ENCODE measurements at places on chromosomes 16 and 17.

GRCh38 chr17:44607836-44608690 lies 48.2 kb upstream of the MEIOC start:
- DNase-seq, result peak; percentile 5

DNA sequence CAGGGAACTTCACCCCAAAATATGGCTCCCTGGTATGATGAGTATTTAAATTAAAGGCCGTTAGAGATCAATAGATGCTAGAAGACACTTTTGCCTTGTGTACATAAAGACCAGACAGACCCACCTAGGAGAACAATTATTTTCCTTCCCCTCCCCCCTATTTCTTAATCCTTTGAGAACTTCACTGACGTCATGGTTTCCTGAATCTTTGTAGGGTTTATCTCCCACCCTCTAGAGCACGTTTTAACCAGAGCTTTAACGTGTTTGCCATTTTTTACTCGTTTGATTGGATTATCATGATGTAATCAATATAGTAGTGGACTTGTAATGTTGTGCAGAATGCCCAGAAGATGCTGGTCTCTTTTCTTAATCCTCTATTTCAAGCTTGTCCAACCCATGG lies 22.9 kb upstream of the XYLT2 start:
- DNase-seq, result no peak

DNA sequence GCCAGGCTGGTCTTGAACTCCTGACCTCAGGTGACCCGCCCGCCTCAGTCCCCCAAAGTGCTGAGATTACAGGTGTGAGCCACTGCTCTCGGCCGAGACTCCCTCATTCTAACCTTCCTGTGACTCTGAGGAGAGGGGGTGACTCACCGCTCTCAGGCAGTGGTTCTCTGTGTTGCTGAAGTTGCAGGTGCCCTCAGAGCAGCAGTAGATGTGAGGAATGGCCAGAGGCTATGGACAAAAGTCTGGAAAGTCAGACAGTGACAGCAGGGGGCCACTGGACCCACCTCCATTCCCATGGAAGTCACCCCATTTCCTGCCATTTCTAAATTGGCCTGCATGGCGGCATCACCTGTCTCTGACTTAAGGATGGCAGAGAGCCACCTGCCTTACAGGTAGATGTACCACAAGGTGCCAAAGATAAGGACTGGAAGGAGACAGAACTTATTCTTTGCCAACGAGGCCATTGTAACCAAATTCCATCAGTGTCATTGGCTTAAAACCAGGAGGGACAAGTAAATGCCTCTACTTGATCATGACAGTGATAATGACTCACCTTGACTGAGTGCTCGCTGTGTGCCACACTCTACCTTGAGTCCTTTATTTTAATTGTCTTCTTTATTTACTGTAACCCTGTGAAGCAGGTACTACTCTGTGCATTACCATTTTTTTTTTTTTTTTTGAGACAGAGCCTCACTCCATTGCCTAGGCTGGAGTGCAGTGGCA lies 15.3 kb upstream of the CNOT1 start:
- DNase-seq, result no peak

GRCh38 chr17:38970804-38971203 lies 3.6 kb upstream of the FBXO47 start:
- no peak for DNase-seq

- peak; percentile 88 for DNase-seq
These were observed 62.0 kb upstream of the MARCHF10 start for GRCh38 chr17:62870030-62870541.

DNA sequence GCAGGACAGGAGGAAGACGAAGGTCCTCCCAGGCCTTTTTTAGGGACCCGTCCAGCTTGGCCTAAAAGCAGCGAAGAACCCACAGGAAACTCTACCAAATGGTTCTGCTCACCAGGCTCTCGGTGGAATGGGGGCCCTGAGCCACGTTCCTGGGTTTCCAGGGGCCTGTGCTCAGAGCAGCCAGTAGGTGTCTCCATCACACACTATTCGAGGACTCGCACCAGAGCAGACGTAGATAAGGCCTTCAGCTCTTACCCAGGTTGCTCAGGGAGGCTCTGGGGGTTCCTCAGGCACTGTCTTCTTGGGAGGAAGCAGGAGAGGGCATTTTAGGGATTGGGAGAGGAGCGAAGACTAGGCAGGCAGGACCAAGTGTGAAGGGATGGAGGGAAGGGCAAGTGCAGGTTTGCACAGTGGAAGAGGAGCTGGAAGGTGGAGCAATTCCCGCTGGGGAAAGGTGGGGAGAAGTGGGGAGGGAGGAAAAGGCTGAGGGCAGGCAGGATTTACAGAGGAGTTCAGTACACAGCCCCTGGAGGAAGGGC lies 157.1 kb downstream of the RGS9 start:
- no peak for DNase-seq

DNA sequence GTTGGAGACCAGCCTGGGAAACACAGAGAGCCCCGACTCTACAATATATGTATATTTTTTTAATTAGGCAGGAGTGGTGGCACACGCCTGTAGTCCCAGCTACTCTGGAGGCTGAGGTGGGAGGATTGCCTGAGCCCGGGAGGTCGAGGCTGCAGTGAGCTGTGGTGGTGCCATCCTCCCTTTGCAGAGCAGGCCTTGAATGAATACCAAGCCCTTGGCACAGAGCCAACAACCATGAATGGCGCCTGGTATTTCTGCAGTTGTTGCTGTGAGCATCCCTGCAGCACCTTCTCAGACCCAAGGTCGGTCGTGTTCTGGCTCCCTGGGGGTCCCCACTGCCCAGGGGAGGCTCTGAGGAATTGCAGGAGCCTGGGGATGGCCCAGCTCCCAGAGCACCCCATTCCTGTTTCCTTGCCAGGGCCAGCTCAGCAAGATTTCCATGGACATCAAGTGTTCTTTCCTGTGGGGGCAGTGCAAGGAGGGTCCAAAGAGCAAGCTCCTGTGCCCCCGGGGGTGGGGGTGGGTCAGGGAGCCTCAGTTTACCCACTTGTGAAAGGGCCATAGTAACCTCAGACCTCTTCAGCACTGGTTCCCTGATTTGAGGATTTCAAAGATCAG lies 25.6 kb upstream of the RMI2 start:
- no peak for DNase-seq

- DNase-seq, result no peak
These were observed 561 bp upstream of the WFDC1 start for GRCh38 chr16:84294117-84294516.

GRCh38 chr17:67245694-67246402 lies 852 bp upstream of the HELZ start:
- peak; percentile 25 for DNase-seq

DNA sequence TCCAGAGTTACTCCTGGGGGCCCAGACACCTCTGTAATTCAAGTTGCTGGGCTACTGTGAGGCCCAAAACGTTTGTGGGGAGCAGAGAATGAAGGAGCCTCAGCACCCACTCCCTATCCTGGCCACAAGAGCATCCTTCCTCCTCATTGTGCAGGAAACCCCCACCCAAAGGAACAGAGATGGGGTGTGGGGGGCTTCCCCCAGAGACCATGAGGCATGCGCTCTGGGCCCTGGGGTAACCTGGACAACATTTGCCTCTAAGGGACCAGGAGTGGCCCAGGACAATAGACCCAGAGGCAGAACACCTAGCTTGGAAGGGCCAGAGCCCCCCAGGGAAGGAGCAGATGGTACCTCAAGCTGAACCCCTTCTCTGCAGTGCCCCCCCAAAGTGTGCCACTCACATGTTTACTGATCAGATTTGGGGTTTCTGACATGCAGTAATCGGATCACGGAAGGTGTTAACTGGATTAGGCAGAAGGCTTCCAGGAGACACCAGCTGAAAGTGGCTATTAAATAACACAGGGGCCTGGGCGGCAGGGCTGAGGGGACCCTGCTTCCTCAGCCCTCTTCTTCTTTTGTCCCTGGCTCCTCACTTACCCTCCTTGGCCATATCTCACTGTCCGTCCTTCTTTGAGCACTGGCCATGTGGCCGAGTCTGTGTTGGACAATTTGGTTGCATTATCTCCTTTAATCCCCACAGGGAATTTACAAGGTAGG lies 50.8 kb downstream of the SDK2 start:
- no peak for DNase-seq

- DNase-seq, result no peak
These were observed 71.7 kb downstream of the DYNLRB2 start for GRCh38 chr16:80612461-80613017.

DNA sequence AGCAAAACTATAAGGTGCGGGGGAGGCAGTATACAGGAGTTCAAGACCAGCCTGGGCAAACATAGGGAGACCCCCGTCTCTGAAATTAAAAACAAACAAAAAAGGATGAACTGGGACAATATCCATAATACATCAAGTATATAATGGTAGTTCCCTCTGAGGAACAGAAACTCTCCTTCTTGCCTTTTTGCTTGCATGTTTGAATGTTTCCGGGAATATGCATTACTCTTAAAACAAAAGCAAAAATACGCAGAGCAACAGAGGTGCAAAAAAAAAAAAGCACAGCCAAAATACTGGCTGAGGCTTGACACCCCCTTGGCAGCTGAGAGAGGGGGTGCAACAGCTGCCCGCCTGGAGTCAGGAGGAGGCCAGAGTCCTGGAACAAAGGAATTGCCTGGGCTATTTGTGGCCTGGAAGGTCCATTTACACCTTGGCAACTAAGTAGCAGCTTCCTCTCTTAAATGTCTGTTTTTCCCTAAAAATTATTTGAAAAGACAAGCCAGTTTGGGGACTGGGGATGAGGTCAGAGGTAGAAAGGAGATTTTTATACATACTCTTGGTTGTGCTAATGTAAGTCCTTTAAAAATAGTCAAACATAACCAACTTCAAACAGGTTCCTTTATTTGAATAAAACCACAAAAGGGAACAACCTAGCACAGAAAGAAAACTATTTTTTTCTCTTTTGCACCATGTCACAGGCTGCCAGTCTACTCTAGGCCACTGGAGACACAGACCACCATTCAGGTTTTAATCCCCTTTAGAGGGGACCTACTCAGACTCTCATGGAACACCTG lies 19.5 kb downstream of the USP7 start:
- no peak for DNase-seq

- DNase-seq, result no peak
These were observed 6.5 kb downstream of the IRX5 start for GRCh38 chr16:54936979-54937670.

- DNase-seq, result no peak
These were observed 71.4 kb downstream of the GNAO1 start for GRCh38 chr16:56262551-56263245.

DNA sequence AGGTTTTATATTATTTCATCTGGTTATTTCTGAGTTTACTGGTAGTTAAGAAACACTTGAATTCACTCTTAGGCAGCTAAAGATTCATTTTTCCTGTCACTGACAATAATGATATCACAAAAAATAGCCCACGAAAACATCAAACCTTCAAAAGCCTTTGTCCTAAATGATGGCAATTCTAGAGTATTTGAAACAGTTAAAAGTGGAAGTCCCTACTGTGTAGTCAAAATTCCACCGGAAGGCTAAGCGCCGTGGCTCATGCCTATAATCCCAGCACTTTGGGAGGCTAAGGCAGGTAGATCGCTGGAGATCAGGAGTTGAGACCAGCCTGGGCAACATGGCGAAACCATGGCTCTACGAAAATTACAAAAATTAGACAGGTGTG lies 103.5 kb downstream of the HIC1 start:
- no peak for DNase-seq

- DNase-seq, result no peak
These were observed 89.3 kb upstream of the CDYL2 start for GRCh38 chr16:80893686-80894085.

GRCh38 chr17:38717139-38717745 lies 12.2 kb downstream of the MLLT6 start:
- DNase-seq, result no peak

DNA sequence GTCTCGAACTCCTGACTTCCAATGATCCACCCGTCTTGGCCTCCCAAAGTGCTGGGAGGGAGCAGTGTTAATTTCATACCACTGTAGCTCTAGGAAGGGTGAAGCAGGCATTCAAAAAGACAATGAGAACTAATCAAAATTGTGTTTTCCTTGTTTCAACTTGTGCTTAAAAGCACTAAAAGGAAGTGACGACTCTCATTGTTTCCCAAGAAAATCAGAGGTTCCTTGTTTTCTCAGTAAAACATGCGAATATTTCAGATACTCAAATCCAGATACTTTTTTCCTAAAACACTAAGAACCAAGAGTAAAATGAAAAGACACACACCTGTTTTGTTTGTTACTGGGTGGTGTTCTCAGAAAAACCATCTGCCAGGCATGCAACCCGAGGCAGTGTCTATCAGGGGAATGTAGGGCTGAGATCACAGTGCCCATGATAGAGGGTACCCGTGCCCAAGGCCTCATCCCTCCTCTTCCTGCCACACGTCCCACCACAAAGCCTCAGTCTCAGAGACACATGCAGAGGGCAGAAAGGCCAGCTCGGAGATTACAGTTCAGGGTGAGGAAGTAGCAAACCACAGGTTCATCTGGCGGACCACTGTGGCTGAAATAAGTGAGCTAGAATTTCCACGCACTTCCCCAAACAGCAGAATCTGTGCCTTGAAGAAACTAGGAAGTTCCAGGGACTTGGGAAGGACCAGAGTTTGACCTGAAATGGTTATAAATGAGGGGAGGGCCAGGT lies 33.7 kb downstream of the GINS3 start:
- no peak for DNase-seq

GRCh38 chr16:26365161-26365940 lies 673.6 kb downstream of the HS3ST4 start:
- no peak for DNase-seq
